LHCN-M2 (cell line): ENCODE measurements at places on chromosomes 2 and 18.

DNA sequence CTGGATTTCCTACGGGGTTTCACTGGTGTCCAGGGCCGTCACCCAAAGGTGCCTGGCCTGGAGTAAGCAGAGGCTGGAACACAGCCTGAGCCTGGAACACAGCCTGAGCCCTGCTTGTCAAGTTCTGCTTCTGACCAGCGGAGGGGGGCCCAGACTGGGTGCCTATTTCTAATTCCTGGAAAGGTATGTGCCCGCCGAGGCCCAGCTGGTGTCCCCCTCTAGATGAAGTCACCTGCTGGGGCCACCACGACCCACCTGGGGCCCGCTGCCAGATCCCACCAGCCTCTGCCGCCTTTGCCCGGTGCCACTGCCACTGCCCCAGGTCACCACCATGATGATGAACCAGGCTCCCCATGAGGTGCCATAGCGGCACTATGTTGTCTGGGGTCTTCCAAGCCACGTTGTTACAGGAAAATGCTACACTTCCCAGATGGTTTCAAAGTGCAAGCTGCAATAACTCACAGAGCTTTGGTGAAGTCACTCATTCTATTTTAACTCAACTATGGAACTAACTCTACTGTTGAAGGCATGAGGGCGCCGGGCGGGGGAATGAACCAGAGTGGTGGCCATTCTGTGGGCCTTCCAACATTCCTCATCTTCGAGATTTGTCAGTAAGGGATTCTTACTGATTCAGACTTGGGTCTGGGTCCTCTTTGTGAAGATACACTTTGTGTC lies 40.9 kb upstream of the LAPTM4A start:
- DNase-seq: no peak

- peak; percentile 63 for DNase-seq
Observed at GRCh38 chr2:202718614-202719013, 83.8 kb downstream of the FAM117B start.

DNA sequence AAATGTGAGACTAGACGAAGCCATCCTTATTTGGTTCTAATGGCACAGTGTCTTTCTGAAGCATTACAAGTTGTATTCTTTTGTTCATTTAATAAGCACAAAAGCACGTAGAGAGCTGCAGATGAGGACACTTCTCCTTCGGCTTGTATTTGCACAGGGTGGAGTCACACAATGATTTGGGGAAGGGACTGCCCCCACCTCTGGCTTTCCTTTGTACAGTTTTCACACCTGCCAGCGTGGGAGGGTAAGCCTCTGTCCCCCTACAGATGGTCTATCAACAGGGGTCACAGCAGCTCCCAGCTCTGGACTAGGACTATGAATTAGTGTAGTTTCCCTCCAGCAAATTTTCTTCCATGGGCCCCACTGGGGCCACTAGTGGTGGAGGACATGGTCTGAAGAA lies 108.2 kb upstream of the KLHL14 start:
- no peak for DNase-seq

- DNase-seq: peak; percentile 98
Observed at GRCh38 chr18:2515908-2516625, 55.2 kb downstream of the METTL4 start.

DNA sequence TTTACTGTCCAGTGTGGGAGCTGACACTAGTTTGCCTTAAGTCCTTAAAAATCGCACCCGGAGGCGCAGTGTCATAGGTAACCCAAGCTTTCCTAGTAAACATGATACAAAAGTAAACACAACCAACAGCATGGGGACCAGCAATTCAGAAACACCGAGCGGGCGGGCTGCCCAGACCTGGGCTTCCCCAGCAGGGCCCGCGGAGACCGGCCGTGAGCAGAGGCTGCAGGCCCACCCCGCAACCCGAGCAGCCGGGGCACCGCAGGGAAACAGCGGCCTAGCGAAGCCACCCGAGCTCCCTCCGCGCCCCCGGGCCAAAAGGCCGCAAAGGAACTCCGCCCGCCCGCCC lies 296 bp downstream of the TTC21B start:
- DNase-seq: no peak

- peak; percentile 81 for DNase-seq
Observed at GRCh38 chr2:99420751-99421299, 69.0 kb downstream of the REV1 start.

DNA sequence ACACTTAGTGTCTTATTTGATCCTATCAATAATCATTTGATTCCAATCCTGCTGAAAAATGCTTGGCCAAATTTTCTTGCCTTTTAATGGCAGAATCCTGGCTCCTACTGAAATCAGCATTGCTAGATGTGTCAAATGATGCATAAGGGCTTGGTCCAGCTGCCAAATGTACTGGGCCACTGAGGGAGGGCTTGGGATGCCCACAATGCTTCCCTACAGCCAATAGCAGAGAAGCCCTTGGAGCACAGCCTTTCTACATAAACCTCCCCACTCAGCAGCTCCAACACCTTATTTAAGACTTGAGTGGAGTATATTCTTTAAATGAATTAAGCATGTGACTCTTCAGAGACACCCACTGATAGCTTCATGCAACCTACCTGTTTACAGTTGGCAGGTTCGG lies 3.6 kb downstream of the ALK start:
- no peak for DNase-seq

GRCh38 chr2:47373747-47374146 lies 29.2 kb upstream of the MSH2 start:
- DNase-seq: no peak

- DNase-seq: no peak
Observed at GRCh38 chr18:49936821-49937220, 123.5 kb upstream of the ACAA2 start.
